ENCODE measurements at places on chromosomes 6 and 20.

GRCh38 chr6:4563877-4564276 is 212.3 kb upstream of the CDYL start:
- DNase-seq: no peak

DNA sequence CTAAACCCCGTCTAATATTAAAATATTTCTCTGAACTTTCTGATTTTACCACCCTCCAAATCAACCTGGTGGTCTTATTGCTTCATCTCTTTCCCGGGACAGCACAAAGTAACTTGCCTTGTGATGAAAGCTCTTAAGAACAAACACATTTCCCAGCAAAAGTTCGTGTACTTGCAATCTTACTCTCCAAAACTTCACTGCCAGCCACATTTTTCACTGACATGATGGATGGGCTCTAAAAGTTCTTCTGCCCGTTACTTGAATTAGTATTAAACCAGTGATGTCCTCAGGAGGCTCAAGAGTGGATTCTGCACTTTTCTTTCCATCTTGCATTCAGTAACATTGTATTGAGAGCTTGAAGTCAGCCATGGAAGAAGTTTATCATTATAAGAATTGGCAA is 731.6 kb upstream of the GJE1 start:
- DNase-seq: no peak

GRCh38 chr6:135902756-135903331 is 51.3 kb downstream of the PDE7B start:
- DNase-seq: no peak

DNA sequence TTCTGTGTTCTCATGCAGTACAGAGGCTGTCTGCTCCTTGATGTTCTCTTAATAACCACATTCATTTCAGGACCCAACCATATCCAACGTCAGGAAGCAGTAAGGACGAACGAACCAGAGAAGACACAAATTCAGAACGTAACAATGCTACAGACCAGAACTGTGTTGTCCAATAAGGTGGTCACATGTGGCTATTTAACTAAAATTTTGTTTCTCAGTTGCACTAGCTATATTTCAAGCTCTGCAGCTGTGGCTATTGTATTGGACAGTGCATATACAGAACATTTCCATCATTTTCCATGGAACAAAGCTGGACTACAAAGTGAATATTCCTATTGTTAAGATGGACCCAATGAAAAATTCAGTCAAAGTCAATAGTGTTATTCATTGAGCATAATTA is 27.0 kb downstream of the MAP7 start:
- no peak for DNase-seq

GRCh38 chr20:10522328-10522727 is 87.2 kb downstream of the SLX4IP start:
- DNase-seq: no peak

DNA sequence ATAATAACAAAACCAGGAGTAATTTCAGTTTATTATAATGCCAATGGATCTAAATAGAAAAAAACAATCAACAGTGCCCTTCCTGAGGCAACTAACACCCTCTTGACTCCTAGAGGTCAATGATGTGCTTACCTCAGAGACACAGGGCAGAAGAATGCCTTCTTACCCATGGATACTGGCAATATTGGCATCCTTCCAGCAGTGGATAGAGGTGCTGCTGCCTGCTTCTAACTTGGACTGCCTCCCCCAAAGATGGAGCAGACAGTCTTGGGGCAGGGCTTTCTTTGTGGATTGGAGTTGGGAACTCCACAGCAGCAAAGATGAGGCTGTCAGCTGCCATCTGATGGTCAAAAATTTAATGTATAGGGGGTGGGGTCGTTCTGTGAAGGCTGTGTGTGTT is 78.7 kb downstream of the AK9 start:
- no peak for DNase-seq

- DNase-seq: no peak
These were observed 665.2 kb downstream of the DOK5 start for GRCh38 chr20:55140631-55141030.

DNA sequence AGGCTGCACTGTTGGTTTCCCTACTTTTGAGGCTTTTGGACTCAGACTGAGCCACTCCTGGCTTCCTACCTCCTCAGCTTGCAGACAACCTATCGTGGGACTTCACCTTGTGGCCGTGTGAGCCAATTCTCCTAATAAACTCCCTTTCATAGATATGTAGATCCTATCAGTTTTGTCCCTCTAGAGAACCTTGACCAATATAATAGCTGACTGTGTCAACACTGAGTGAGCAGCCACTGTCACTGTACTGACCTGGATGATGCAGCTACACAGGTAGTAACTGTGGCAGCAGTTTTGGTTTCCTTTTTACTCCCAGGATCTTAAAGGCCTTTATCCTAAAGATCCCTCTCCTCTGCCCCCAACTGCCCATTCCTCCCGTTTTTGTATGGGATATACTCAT is 70.2 kb downstream of the SLC22A3 start:
- DNase-seq: no peak

DNA sequence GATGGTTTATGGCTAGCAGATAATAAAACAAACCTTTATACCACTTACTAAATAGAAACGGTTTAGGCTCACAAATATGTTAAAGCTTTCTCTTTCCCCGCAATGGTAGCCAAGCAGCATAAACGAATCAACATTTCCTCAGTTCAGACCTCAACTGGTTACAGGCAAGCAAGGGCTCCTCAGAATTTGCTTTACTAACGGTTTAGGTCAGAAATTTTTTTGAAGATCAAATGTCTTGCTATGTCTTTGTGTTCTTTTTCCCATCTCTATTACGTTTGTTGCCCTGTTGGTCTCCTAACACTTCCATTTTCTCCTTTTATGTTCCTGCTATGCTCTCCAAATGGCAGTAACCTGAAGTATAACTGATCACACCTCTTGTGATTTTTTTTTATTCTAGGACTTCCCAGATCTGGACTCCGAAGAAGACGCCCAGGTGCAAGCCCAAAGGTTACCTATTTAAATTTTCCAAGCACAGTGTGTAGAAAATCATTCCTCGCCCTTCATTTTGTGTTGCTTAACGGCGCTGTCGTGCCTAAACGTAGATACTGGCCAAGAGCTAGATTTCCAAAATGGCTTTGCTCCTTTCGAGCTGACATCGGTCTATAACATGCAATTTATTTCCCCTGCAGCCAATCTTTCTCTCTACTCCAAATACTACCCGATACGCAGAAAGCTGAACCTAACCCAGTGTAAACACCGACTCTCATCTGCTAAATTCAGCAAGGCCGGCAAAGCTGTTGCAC is 717 bp upstream of the ASF1A start:
- peak; percentile 76 for DNase-seq

GRCh38 chr6:26123947-26124780 is 36.9 kb downstream of the HFE start:
- peak; percentile 100 for DNase-seq

DNA sequence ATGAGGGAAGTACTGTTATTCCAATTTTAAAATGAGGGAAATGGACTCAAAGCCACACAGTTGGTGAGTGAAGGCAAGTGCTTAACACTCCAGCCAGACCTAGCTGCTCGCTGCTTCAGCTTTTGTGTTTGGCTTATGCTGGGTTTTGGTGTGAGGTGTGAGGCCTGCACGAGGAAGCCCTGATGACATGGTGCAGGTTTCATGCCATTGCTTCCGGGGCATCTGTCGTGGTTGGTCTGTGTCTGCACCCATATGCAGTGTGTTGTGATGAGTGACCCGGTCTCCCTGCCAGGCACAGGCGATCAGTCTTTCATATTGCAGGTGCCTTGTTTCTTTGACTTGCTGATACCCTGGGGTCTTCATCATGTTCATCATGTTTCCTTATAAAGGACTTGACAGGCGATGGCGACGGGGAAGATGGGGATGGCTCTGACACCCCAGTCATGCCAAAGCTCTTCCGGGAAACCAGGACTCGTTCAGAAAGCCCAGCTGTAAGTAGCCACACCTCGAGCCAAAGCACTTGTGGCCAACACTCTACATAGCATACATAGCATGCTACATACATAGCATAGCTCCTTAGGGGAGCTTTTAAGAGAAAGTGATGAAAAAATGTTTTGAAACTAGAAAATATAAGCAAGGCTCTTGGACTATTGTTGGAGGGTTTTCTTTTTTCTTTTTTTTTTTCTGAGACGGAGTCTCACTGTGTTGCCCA is 22.3 kb downstream of the DNMT3B start:
- no peak for DNase-seq

DNA sequence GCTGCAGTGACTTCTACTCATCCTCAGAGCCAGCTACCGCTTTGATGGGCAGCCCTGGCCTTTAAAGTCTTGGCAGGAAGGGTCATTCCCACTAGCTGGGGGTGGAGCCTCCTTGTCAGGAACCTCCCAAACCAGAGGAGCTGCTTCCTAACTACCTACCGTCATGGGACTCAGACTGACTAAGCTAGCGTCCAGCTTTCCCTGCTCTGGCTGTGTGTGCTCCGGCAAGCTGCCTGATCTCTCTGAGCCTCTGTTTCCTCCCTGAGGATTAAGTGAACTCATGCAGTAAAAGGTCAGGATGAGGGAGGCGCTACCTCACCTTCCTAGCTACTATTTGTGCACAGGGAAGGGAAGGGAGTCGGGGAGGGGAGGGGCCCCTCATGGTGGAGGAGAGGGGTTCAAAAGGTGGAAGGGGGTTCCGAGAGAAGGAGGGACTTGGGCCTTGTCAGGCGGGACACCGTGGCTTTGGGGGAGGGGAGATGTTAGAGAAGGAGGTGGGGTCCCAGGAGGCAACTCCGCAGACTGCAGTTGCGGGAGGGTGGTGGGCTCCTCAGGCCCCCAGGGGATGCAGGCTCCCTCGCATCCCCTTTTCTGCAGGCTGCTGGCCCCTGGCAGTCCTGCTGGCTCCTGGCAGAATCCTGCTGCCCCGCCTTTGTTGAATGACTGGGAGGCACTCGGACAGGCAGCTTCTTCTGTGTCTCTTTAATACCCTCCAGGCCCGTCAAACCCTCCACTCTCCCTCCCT is 9.8 kb downstream of the DUSP15 start:
- no peak for DNase-seq

GRCh38 chr6:14732226-14732843 is 513.5 kb upstream of the JARID2 start:
- DNase-seq: no peak

Measured in hematopoietic multipotent progenitor cell treated with erythropoietin and hydrocortisone succinate and interleukin-3 and kit ligand, for 8 days (in vitro differentiated cells).